ENCODE measurements at places on chromosomes 1 and 21. TPM values are rescaled to one million over a fixed set of nuclear protein-coding genes. Genes with fewer than 3 reads are reported as not detected.

Gene MTARC2
- 27.4 TPM for total RNA-seq

Gene SEMA6C
- total RNA-seq: 57.6 TPM

Gene KRTAP7-1
- total RNA-seq: not detected

Gene RAB3B
- not detected for total RNA-seq

Gene AMY1B
- total RNA-seq: not detected

Gene KHDC4
- 22.0 TPM for total RNA-seq

Gene HMCN1
- 7.6 TPM for total RNA-seq

Gene CSF3R
- 5.8 TPM for total RNA-seq

Gene DLGAP3
- 0.22 TPM for total RNA-seq

Gene CFHR3
- total RNA-seq: not detected

Gene ATP8B2
- total RNA-seq: 12.8 TPM

Gene ZNF683
- 0.14 TPM for total RNA-seq

Gene FCRLA
- not detected for total RNA-seq

Gene PIGC
- 13.5 TPM for total RNA-seq

Gene COA6
- total RNA-seq: 42.5 TPM

GRCh38 chr21:46151989-46152926 lies 3.1 kb downstream of the FTCD start:
- DNase-seq: no peak

- no peak for DNase-seq
Measured at GRCh38 chr1:177181280-177181630, 10.5 kb downstream of the BRINP2 start.

- DNase-seq: peak; percentile 60
Measured at GRCh38 chr21:31193761-31194160, 150.3 kb downstream of the TIAM1 start.

DNA sequence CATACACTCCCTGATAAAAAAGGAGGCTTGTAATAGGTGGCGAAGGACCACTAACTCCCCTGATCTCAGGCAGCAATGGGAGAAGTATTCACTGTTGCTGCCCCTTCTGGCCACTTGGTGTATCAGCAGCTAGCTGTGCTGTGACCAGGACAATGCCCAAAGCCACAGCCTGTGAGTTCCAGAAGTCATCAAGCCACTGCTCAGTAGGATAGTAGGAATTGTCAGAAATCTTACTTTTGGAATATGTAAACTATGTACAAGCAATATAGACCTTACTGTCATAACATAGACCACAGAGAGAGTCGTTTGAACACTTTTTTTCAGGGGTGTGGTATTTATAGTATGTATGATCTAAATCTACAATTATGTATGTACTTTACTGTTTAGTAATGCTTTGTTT lies 248.3 kb upstream of the CAMK1G start:
- no peak for DNase-seq

DNA sequence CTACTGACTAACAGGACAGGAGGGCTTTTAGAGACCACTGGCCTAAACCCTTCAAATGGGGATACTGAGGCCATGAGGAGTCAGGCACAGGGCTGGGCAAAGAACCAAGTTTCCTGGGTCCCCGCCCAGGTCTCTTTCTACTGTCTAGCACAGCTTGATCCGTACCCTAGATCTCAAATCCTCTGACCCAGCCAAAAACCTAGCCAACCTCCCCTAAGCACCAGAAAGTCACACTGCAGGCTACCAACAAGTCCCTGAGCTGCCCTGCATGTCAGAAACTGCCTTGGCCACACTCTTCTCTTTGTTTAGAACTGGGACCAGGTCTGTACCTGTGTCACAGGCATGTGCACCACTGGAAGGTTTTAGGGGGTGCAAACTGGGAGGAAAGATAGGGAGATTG lies 33.6 kb downstream of the AHDC1 start:
- peak; percentile 62 for DNase-seq

DNA sequence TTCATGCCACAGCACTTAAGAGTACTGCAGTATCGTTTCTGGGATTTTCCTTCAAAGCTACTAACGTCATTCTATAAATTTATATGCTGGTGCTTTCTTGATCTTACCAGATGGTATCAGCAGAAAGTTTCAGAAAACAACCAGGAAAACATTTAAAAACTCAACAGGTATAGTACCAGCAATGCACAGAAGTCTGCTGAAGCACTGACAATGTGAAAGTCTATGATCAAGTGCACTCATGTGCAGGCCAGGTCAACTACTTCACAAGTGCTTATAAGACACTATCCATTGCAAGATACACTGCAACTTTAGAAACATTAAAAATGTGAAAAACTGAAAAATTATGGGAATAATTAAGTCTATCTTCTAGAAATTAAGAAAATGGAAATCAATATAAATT lies 34.7 kb downstream of the LYST start:
- DNase-seq: no peak

DNA sequence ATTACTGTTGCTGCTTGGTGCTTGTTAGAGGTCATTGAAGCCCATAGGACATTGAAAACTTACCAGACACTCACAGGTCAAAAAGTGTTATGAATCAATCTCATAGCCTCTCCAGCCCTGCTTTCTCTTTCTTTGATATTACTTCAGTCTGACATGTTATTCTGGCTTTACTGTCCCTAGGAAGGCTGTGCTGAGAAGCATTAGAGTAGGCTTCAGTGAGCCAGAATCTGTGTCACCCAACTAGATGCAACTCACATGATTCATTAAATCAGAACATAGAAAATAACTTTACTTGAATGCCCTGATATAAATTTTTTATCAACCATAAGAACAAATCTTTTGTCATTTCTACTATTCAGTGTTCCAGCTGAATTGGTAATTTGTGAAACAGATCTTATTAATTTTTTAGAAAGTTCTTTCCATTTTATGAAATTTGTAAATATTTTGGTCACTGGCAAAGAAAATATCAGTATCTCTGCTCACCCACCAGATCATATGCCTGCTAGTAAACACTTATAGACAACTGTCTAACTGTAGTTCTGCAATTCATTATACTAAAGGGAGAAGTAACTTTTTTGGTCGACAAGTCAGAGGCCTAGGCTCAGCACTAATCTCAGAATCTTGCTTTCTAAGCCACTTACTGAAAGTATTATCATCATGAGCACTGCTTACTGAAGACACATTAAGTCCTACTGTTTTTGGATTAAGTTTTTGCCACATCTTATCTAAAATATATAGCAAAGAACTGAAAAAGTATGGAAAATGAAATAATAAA lies 48.2 kb downstream of the RPAP2 start:
- no peak for DNase-seq

DNA sequence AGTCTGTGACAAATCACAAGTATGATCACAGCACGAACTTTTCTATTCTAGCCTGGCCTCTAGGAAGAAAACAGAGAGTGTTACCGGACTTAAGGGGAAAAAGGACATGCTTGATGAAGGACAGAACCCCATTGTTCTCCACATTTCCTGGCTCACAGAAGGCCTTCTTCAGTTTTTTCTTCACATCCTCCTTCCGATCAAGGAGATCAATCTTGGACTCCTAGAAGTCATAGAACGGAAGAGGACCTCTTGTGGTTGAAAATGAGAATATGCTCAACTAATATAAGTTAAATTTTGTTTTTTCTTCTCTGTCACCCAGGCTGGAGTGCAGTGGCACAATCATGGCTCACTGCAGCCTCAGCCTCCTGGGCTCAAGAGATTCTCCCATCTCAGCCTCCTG lies 30.3 kb downstream of the YARS1 start:
- DNase-seq: no peak

DNA sequence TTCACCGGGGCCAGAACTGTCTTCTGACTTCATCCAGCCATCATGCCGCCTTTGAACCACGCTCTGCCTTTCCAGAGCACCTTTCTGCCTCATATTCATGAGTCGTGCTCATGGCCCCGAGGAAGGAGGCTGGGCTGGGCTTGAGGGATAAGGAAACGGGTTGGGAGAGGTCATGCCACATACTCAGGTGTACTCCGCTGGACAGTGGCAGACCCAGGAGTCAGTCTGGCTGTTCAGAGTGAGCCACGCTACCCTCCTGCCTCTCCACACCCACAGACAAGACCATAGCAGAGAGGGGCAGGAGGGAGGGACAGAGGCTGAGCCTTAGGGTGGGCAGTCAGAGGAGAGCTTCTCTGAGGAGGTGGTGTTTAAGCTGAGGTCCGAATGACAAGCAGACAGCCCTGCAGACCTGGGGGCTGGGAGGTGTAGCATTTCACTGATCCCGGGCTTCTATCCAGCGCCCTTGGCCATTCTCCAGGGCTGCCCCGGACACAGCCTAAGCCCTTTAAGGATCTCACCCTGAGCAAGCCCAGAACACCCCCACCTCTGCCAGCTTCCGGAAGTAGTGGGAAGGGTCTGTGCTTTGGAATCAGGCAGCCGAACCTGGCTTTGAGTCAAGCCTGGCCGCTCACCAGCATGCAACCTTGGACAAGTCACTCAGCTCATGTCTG lies 102.3 kb downstream of the LACTBL1 start:
- DNase-seq: no peak

GRCh38 chr1:50973255-50973654 lies 3.2 kb downstream of the CDKN2C start:
- no peak for DNase-seq

- DNase-seq: no peak
Measured at GRCh38 chr1:110829955-110830553, 42.9 kb upstream of the CD53 start.

- DNase-seq: peak; percentile 71
Measured at GRCh38 chr1:67559222-67559700, 125.7 kb upstream of the GADD45A start.

DNA sequence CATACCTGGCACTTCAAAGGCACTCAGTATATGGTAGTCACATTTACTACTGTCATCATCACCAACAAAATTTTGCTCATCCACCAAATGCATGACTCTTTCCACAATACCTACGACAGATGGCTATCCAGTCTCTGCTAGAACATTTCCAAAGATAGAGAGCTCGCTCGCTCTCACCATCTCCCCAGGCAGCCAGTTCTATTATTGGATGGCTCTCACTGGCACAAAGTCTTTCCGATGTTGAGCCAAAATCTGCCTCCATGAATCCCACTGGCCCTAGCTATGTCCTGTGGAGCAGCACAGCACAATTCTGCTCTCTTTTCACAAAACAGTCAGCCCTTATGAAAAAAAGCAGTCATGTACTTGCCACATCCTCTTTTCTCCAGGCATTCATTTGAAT lies 102.1 kb downstream of the DAB1 start:
- DNase-seq: no peak

GRCh38 chr1:37574834-37575480 lies 18.2 kb downstream of the DNALI1 start:
- DNase-seq: no peak

GRCh38 chr1:66758241-66758755 lies 6.0 kb downstream of the DYNLT5 start:
- no peak for DNase-seq

DNA sequence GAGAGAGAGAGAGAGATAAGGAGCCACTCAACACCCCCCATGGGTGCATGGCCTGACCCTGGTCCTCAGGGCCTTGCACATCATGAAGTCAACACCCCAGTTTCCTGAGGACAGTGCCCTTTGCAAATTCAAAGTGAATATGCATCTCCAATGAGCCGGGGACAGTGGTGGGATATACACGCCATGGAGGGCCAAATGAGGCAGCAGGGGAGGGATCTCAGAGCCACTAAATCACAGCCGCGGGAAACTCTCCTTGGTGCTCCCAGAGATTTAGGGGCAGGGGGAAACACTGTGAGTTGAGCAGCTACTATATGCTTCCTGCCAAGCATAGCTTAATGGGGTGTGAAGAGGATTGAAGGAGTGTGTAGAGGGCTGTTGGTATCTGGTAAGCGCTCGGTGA lies 35.5 kb downstream of the MATN1 start:
- DNase-seq: no peak

DNA sequence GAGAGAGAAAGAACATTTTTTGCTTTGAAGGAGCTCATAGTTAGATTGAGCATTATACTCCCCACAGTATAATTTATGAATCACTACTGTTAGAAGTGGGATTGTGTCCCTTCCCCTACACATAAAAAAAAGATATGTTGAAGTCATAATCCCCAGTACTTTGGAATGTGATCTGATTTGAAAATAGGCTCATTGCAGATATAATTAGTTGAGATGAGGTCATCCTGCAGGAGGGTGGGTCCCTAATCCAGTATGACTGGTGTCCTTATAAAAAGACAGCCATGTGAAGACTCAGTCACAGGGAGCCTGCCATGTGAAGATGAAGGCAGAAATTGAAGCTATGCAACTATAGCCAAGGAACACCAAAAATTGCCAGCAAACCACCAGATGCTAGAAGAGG lies 76.4 kb downstream of the TGFB2 start:
- DNase-seq: no peak

GRCh38 chr1:29849038-29849750 lies 612.9 kb downstream of the PTPRU start:
- DNase-seq: no peak

- DNase-seq: no peak
Measured at GRCh38 chr1:43731867-43732531, 24.7 kb downstream of the ST3GAL3 start.

GRCh38 chr1:116096013-116096618 lies 15.1 kb upstream of the MAB21L3 start:
- DNase-seq: no peak

GRCh38 chr21:36379251-36379650 lies 5.9 kb upstream of the CHAF1B start:
- DNase-seq: no peak
